ENCODE measurements at places on chromosomes 2 and 18.

DNA sequence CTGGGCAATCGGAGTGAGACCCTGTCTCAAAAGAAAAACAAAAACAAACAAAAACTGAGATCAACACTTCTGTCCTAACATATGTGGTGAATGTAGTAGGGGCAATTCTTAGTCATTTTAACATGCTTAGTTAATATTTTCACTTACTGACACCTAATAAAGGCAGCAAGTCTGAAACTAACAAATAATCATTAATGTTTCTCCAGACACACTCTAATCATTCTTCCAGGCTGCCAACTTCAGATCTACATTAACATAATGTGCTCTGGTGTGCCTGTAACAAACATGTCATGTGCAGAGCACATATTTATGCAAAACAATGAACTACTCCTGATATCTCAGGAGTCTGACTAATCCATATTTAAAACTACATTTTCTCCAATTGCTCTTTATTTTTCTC is 6.0 kb downstream of the KRCC1 start:
- no peak for DNase-seq

- no peak for DNase-seq
Observed at GRCh38 chr2:28137221-28137620, 246.7 kb downstream of the BABAM2 start.

GRCh38 chr2:234479465-234479864 is 17.4 kb downstream of the ARL4C start:
- no peak for DNase-seq

DNA sequence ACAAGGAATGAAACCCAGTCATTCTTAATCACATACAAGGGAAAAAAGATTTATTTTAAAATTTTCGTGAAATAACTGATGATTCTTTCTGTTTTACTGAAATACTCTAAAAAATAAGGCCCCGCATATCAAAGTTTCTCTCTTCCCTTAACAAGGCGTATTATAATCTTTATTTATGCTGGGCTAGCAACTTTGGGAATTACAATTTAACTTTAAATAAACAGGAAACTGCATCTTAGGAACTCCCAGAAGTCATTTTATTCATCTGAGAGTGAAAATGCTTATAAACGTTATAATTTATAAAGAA is 166.7 kb downstream of the TCF4 start:
- DNase-seq = no peak

DNA sequence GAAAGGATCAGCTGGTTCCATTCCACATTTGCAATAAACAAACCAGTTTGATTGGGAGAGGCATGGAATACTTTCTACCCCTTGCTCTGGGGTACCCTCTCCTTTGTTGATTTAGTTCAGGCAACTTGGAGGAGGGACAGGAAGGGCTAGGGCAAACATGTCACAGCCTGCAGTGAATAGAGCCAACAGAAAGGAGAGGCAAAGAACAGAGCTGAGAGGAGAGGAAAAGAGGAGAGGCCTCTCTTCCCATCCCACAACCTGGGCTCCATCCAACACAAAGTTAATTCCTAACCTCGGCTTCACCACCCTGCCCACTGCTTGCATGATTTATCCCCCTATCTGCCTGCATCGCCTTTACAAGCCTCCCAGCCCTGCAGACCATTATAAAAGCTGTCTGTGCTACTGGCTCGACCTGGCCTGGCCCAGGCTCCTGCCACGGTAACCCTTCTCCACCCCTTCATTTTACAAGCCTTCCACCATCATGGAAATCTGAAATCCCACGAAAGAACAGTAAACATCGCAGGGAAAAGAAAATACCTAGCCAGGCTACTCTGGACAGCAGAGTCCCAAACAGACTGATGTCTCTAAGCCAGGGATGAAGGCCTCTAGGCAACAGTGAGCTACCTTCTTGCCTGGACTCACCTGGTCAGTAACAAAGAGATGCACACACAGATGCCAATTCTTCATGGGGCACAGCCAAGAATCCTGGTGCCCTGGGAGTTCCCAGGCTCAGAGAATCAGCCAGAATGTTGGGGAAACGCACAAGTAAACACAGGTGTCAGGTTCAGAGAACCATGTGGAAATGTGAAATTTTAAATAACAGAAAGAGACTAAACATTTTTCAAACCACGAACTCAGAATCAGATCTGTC is 43.6 kb downstream of the NHEJ1 start:
- DNase-seq = no peak

DNA sequence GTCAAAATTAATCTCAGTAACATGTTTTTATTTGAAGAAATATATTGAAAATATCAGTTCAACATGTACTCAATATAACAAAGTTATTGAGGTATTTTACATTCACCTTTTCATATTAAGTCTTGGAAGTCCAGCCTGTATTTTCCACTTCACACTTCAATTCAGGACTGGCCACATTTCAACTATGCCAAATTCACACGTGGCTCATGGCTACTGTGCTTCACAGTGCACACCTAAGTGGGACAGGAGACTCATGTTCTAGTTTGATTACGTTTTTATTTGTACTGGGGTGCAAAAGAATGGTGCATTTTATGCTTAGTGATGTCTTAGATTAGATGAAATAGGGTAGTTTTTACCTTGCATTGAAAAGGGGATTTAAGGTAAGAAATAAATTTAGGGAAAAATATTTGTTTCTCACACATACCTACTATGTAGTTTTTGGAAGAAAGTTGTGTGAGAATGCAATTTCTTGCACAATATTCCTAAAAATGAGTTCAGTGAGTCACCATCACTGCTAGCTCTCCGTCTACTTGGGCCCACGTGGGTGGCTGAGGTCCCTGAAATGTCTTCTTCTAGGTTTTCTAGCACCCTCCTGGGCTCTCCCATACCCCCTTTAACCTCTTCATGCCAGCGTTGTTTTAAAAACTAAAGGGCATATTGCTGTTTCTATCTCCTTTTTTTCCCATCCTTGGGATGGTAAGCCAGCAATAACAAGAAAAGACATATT is 87.0 kb downstream of the ST6GAL2 start:
- no peak for DNase-seq

DNA sequence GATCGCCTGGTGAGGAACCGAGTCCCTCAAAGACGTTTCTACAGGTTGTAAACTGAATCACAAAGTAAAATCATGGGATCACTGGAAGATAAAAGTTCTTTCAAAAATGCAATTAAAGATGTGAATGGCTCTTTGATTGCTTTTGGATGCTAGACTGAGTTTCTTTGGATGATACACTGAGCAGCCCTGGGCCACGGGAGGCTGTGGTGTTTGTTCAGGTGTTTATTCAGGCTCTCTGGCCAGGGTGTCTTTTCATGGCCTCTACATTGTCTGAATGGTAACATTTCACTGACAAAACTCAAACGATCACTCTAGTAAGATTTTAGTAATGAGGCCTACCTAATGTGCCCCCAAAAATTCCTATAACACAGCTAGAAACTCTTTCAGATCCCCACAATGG is 48.4 kb upstream of the SPATS2L start:
- DNase-seq = no peak

DNA sequence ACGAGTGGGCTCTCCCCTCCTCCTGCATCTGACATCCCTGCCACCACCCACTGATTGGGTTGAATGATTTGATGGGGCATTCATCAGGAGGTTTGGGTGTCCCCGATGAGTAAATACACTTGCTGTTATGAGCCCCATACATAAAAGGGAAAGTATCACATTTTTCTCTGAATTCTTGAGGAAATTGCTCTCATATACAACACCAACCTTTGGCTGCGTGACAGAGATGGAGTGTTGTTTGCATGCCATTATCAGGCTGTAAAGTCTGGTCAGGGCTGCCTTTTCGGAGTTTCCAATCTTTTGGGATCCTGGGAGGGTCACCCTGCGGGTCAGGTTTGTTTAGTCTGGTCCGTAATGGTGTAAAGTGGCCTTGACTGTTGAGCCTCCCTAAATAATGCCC is 227.9 kb upstream of the SPRED2 start:
- no peak for DNase-seq

GRCh38 chr2:57204364-57204763 is 842.2 kb upstream of the VRK2 start:
- DNase-seq = no peak

- no peak for DNase-seq
Observed at GRCh38 chr18:31646332-31647126, 37.9 kb downstream of the B4GALT6 start.

GRCh38 chr18:41004324-41004723 is 950.7 kb upstream of the PIK3C3 start:
- DNase-seq = no peak

GRCh38 chr2:103152556-103152955 is 390.7 kb downstream of the TMEM182 start:
- no peak for DNase-seq

DNA sequence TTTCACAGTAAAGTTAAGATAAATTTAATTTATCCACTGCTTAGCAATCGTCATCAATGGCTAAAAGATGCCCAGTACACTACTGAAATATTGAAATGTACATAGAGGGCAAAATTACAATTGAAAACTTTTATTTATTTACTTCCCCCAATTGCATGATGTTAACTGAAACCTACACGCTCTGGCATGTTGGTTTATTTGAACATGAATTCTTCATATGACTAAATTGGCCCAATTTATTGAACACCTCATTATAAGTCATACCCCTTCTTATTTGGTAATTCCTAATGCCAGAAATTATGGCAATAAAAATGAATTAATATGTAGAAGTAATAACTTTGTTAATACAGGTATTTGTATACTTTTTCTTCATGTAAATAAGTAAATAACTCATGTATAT is 183.0 kb upstream of the ZC3H15 start:
- DNase-seq = no peak

DNA sequence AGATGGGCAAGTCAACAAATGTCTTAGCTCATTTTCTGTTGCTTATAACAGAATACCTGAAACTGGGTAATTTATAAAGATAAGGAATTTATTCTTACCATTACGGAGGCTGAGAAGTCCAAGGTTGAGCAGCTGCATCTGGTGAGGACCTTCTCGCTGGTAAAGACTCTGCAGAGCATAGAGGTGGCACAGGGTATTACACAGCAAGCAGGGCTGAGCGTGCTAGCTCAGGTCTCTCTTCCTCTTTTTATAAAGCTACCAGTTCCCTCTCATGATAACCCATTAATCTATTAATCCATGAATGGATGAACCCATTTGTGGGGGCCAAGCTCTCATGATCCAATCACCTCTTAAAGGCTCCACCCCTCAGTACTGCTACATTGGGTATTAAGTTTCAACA is 109.1 kb downstream of the CDK15 start:
- no peak for DNase-seq
